ENCODE measurements at places on chromosomes 2 and 18.
A peak's percentile ranks its signal among the peaks of the same experiment; 100 is the strongest.

- DNase-seq: no peak
Measured at GRCh38 chr2:19723021-19723420, 178.8 kb downstream of the TTC32 start.

- DNase-seq: no peak
Measured at GRCh38 chr2:164438490-164439205, 182.6 kb downstream of the GRB14 start.

- DNase-seq: no peak
Measured at GRCh38 chr2:24352664-24353063, 7.7 kb downstream of the ITSN2 start.

DNA sequence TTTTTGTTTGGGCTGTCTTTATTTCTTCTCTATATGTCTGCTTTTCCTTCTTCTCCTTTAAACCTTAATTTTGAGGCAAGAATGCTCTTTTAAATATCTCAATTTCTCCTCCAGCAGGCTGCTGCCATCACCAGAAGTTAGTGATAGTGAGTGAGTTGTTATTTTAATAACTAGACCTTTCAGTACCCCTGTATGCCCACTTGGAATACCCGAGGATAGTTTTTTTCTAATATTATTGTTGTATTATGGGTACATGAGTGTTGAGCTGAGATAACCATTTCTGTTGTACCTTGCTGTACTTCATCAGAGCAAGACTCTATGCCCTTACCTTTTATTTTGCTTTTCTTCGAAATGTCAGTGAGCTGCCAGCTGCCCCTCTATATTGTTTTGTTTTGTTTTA lies 50.1 kb downstream of the PPM1B start:
- DNase-seq: no peak

DNA sequence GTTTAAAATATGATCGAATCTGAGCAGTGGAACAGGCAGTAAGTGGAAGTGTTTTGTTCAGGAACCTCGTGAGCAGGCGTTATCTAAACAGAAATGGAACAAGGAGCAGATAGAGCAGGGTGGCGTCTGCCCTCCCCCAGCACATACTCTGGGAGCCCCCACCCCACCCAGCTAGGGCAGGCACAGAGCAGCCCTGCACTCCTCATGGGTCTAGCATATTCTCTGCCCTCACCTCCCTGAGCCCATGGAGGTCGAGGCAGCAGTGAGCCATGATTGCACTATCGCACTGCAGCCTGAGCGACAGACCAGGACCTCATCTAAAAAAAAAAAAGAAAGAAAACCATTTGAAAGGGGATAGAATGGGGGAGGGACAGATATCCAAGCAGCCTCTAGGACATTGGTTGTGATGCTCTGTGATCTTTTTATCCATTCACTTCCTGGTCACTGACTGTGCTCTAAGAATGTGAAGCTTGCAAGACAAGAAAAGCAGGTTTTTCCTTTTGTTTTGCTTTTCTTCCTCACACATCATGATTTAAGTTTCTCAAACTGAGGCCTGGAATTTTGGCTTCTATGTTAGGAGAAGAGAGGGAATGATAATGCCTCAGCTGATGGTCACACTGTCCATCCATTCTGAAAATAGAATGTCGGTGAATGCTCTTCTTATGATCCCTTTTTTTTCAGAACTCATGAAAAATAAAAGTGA lies 3.1 kb downstream of the MLPH start:
- DNase-seq: no peak

DNA sequence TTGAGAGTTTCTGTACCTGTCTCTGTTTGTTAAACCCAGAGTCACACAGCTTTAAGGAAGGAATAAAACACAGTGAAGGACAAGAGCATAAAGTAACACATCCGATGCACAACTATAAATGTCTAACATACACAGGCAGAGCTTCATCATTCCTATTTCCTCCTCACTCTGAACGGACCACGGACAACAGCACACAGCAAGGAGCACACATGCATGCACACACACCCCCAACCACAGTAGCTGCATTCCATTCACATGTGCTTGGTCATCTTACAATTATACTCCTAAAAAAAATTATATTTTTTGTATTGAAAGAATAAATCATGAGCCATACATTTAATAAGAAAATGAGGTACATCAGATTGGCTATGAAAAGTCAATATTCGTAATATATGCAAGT lies 58.3 kb downstream of the ID2 start:
- DNase-seq: no peak

- DNase-seq: peak; percentile 77
Measured at GRCh38 chr2:181677912-181678586, 2.3 kb downstream of the NEUROD1 start.

GRCh38 chr2:240301256-240301795 lies 134.1 kb upstream of the GPC1 start:
- peak; percentile 3 for DNase-seq
